ENCODE measurements at places on chromosomes 3 and 15.

GRCh38 chr3:42306499-42306898, 40.5 kb upstream of the CCK start:
- no peak for DNase-seq

- no peak for DNase-seq
Measured at GRCh38 chr3:21794291-21794690, 43.3 kb upstream of the ZNF385D start.

- DNase-seq: no peak
Measured at GRCh38 chr3:195565716-195566115, 18.0 kb downstream of the APOD start.

DNA sequence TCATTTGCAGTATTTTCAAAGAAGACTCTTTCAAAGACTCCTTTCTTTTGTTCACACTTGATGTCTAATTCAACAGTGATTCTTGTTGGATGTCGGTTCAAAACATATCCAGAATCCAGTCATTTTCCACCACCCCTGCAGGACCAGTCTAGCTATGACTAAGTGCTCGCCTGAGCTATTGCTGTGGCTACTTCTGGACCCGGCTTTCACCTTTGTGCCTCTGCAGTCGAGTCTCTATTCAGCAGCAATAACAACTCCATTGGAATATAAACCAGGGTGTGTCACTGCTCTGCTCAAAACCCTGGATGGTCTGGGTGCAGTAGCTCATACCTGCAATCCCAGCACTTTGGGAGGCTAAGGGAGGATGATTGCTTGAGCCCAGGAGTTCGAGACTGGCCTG, 55.0 kb downstream of the PRICKLE2 start:
- DNase-seq: no peak

- DNase-seq: peak; percentile 64
Measured at GRCh38 chr3:46866720-46867549, 3.7 kb upstream of the MYL3 start.

- DNase-seq: no peak
Measured at GRCh38 chr3:118001380-118001779, 1033.3 kb downstream of the IGSF11 start.

DNA sequence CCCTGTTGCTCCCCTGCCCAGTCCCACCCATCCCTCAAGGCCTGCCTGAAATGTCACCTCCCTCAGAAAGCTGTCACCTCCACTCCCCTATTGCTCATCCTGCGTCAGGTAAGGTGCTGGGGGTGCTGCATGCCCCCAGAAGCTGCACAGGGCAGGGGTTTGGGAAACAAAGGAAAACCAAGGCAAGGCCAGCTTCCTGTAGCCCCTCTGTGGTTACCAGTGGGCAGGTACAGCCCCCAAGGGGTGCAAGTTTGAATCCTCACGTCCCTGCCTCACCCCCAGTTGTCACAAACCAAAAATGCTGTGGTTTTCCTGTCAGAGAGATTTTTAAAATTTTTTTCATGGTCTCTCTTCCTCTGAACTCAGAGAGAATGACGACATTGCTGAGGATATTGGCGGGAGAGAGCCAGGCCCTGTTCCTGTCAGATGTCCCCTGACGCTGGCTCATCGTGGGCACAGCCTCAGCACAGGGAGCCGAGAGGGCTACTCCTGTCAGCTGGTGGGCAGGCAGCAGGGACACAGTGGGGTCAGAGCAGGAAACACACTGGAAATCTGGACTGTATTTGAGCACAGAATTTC, 27.0 kb downstream of the PSTPIP1 start:
- peak; percentile 89 for DNase-seq

GRCh38 chr15:29065571-29065970, 179.8 kb downstream of the APBA2 start:
- no peak for DNase-seq
